ENCODE measurements at places on chromosomes 11 and 22. TPM values are rescaled to one million over a fixed set of nuclear protein-coding genes. Genes with fewer than 3 reads are reported as not detected.

- no peak for DNase-seq
Observed at GRCh38 chr11:34068111-34068510, 16.6 kb downstream of the CAPRIN1 start.

DNA sequence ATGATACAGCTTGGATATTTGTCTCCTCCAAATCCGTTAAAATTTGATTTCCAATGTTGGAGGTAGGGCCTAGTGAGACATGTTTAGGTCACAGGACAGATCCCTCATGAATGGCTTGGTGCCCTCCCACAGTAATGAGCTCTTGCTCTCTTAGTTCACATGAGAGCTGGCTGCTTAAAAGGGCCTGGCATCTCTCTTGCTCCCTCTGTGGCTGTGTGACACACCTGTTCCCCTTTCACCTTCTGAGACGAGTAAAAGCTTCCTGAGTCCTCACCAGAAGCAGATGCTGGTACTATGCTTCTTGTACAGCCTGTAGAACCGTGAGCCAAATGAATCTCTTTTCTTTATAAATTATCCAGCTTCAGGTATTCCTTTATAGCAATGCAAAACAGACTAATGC, 3.5 kb downstream of the VPS37C start:
- DNase-seq = no peak

DNA sequence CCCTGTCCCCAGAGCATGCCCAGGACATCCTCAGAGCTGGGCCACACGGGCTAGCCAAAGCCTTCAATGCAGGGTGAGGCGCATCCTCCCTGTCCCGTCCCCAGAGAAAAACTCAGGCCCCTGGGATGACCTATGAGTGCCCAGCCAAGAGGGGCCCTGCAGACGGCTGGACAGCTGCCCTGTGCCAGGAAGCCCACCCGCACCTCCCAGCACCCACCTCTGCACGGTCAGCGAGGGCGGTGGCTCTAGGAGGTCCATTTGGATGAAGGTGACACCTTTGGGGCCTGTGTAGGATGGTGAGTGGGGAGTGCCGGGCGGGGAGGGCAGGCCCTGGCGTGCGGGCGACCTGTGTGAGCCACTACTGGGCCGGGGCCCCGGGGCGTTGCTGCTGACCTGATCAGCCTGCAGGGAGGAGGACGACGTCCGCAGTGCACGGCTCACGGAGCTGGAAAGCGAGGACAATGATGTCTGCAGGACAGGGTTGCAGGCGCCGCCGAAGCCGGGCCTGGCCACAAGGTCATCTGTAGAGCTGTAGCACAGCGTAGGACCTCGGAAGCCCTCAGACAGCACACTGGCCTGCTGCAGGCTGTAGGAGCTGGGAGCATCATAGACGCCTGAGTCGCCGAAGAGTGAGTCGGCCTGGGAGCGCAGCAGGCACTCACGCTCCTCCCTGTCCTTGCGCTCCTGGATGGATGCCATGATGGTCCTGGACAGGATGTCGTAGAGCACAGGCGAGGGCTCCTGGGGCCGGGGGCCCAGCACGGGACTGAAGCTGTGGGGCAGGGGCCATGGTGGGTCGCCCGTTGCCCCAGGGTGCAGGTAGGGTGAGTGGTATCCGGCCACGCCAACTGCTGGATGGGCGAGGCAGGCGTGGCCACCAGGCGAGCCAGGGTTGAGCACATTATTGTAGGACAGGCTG, 180.5 kb downstream of the IGLL1 start:
- no peak for DNase-seq

GRCh38 chr11:101445761-101446160, 138.0 kb downstream of the TRPC6 start:
- DNase-seq = no peak

- DNase-seq = no peak
Observed at GRCh38 chr11:1497600-1497999, 11.0 kb upstream of the MOB2 start.

Gene CDC42EP1
- total RNA-seq = 36.2 TPM

Data from omental fat pad (tissue), 4 donors.